ENCODE measurements at places on chromosomes 6 and 20.

DNA sequence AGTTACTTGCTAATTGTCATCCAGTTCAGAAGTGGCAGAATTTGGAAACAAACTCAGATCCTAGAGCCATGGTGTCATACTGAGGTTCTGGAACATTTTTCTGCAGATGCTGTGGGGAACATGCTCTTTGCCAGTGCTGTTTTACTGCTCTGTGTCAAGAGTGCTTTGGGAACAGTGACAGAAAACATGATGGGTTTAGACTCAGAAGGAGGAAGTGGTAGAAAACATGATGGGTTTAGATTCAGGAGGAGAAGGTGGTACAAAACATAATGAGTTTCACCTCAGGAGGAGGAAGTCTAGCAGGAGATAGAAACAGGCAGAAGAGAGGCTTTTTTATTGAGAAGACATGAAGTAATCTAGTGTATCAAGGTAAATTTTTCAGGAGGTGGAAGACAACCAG lies 815.5 kb downstream of the DHX35 start:
- no peak for DNase-seq

DNA sequence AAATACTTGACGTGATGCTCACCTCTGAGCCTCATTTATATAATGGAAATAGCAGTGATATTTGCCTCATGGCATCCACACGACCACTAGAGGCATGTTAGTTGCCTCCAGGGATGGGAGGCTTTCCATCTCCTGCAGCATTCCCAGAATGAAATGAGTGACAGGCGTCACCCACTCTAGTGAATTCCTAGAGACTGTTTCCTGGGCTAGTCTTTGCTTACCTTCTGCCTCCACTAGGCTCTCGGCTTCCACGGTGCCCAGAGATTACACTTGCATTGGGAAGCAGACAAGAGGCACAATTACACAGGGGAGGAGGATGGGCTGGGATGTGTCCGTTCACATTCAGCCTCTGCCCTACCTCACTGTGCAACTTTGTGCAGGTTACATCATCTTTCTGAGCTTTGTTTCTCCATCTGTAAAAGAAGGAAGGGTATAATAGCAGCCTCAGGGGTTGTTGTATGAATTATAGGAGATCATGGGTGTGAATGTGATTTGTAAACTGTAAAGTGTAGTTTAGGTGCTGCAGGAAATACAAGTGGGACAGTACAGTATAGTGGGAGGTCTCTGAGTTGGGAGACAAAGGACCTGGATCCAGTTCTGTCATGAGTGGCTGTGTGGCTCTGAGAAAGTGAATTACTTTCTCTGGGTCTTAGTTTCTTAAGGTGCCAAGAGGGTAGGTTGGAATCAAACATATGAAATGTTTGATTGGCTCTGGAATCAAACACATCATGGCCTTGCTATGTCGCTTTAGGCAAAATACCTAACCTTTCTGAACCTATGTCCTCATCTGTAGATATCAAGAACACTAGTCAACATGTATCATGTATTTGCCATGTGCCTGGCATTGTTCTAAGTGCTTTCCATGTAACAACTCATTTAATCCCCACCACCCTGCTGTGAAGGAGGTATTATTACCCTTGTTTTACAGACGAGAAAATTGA lies 3.6 kb upstream of the VSTM2L start:
- DNase-seq: no peak

DNA sequence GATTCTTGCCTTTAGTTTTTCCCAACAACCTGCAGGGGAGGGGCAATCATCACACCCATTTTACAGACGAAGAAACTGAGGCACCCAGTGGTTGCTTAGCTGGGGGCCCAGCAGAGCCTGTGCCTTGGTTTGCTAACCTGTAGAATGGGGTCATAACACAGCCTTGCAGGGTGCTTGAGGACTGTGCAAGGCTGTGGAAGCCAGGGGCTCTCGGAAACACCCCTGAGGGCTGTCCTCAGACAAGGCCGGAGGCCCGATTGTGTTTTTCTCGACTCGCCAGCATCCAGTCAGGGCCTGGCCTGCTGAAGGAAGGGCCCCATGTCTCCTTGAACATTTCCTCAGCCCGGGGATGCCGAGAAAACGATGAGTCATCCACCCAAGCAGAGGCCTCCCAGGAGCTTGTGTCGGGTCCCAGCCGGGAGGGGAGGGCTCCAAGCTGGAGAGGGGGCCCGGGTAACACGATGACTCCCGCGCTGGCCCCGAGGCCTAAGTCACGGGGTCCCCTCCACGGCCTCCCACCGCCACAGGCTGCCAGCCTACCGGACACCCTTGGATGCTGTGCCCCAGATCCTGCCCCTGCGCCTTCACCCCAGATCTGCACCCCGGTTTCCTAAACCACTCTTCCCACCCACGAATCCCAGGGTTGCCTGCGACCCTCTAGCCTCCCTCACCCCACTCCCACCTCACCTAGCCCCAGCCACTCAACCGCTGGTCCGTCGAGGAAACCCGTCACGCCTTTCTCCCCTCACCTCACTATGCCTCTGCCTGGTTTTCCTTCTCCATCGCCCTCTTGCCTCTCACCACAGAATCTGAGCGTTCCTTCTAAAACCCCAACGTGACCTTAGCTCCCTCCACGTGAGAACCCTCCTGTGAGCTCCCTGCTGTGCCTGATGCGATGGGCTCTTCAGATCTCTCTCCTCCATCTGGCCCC lies 10.6 kb downstream of the NOL4L start:
- no peak for DNase-seq

- no peak for DNase-seq
These were observed 5.1 kb downstream of the TMEM63B start for GRCh38 chr6:44132476-44132875.

- no peak for DNase-seq
These were observed 109.2 kb upstream of the ASF1A start for GRCh38 chr6:118784641-118785164.

Data from activated T-cell treated with anti-CD3 and anti-CD28 coated beads for 4 hours (primary cell).